ENCODE measurements at places on chromosomes 7 and 10.

DNA sequence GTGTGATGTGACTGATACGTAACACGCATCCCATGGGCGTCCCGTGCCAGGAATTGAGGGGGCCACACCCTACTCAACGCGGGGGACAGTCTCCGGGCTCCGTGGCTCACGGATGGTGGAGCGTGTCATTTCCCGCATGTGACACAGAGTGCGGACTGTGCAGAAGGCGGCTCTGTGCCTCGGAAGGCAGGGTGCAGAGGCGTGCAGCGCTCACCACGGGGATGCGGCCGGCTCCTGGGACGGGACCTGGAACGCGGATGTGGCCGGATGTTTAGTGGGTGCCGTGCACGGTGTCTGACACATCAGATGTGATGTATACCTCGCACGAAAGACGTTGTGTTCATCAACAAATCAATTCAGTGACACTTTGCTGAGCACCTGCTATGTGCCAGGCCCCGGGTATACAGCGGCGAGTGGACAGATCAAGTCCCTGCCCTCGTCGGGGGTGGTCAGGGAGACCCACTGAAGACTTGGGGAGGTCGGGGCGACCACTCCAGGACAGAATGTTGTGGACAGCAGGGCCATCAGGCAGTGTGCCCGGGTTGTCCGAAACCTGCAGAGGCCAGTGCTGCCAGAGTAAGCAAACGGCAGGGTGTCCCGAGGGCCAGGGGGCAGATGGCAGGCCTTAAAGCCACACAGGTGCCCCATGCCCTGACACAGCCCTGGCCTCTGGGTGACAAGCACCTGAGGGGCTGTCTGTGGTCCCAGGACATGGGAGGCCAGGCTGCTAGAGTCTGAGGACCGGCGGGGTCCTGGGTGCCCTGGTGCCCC, 38.1 kb downstream of the MICALL2 start:
- no peak for DNase-seq

GRCh38 chr10:129954492-129955315, 9.4 kb downstream of the EBF3 start:
- DNase-seq: no peak

GRCh38 chr10:102499356-102499755, 3.2 kb downstream of the ACTR1A start:
- DNase-seq: no peak

DNA sequence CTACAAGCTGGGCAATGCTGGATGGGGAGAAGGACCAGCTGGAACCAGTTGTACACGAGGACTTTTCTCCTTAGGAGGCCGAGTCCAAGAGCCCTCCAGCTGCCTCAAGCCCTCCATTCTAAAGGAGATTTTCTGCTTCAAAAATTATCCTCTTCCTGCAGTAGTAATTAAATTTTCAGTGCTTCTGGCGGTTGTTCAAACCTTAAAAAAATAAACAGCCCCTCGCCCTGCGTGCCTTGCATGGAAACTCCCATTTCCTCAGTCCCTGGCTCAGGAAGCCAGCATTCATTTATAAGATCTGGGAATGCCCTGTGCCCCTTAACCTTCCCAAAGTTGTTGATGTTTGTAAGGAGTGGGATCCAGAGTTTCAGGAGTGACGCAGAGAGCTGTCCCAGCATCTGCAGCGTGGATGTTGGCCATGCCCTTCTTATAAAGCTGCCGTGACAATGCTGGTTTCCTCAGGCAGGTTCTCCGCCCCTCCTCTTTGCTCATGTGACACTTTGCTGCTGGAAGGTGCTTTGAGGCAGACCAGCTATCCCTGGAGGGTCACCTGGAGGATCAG, 24.0 kb upstream of the ACTR3B start:
- no peak for DNase-seq

GRCh38 chr7:37289367-37289766, 159.3 kb downstream of the ELMO1 start:
- DNase-seq: no peak

DNA sequence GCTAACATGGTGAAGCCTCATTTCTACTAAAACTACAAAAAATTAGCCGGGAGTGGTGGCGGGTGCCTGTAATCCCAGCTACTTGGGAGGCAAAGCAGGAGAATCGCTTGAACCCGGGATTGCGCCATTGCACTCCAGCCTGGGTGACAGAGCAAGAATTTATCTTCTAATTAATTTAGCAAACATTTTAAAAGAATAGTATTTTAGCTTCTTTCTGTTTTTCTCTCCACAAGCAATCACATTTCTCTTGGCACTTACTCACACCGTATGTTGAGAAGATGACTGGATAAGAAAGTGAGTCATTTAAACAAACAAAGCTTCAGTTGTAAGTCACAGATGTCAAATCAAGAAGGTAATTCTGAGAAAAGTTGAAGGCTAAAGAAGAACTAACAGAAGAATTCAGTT, 264.0 kb downstream of the ARL4A start:
- DNase-seq: no peak

GRCh38 chr7:75915416-75916156, 631 bp downstream of the POR start:
- peak; percentile 25 for DNase-seq

GRCh38 chr7:129574487-129574886, 37.0 kb upstream of the NRF1 start:
- no peak for DNase-seq

DNA sequence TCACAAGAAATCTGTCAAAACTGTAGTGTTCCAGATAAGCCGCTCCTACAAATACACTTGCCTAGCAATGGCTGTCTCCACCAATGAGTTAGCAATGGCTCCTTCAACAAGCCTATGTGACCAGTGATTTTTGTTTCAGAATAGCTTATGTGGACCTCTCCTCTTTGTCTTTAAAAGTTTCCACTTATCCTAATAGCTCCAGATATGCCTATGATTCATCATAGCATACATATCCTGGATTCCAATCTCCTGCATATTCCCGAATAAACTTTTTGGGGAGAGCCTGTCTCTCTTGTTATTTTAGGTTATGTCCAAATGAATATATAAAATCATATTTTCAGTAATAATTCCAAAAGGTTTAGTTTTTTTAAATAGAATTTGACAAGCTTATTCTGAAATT, 510.6 kb downstream of the ARL4A start:
- DNase-seq: no peak

- DNase-seq: no peak
These were observed 42.7 kb upstream of the LAMB1 start for GRCh38 chr7:108045669-108046068.

- DNase-seq: no peak
These were observed 7.6 kb upstream of the ADAMTS14 start for GRCh38 chr10:70664702-70665195.

- no peak for DNase-seq
These were observed 277.8 kb upstream of the NEBL start for GRCh38 chr10:21174715-21175495.

- peak; percentile 21 for DNase-seq
These were observed 104.5 kb upstream of the PRSS58 start for GRCh38 chr7:142362349-142362748.

DNA sequence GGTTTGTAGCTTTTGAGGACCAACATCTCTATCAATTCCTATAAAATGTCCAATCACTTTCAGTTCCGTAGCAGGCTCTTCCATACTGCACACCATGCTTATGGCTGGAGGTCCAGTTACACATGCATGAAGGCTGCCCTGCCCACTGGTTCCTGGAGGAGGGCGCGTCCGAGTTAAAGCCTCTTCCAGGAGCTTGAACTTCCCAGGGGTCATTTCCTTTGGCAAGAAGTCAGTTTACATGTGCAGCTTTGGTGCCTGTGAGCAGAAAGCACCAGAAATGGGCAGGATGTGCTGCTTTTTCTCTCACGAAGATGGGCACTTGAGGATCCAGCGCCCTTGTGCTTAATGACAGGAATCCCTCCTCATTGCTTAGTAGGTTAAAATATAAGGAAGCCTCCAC, 17.6 kb upstream of the PHYH start:
- DNase-seq: no peak

DNA sequence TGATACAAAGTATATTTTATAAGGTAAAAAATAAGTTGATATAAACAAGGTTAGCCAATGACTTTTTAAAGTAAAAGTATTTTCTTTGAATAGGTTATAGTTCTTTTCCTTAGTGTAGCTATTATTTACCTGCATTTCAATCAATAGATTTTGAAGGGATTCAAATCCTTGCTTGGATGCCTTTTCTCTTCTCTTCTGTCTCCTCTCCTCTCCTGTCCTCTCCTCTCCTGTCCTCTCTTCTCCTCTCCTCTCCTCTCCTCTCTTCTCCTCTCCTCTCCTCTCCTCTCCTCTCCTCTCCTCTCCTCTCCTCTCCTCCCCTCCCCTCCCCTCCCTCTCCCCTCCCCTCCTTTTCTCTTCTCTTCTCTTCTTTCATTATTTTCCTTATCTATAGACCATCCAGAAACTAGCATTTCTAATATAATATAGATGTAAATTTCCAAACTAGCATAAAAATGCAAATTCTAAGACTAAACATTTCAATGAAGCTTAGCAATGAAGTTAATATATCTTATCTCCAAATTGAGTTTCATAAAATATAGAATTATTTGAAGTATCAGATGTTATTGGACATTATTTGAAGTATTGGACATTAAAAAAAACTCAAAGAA, 60.5 kb upstream of the PRKCQ start:
- DNase-seq: no peak

DNA sequence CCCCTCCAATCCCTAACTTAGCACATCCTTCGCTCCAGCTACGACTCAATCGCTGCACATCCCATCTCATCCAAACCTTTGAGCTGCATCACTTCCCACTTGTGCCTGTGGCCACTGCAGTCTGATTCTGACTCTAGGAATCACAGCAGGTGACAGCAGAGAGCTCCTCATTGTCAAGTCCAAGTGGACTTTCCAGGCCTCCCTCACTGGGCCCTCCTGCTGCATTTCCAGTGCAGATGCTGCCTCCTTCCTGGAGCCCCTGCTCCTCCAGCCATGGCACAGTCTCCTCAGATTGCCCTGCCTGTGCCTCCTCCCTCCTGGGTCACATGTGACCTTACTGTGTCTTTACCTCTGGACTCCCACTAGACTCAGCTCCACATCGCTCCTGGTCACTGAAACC, 157.3 kb downstream of the USP6NL start:
- DNase-seq: no peak

DNA sequence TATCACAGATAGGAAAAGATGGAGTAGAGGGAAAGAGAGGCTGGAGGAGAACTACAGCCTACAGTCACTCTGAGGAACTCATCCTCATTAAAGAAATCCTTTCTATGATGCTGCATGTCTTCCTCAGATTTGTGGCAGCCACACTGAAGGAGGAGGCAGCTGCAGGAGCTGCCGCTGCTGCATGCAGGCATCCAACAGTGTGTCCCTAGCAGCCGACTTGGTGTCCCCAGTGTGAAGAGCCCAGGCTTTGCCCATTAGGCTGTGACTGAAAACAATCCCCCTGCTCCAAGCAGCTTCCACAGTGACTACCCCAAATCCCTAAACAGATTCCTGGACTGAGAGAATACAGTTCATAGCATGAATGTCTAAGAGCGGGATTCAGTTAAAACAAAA, 23.1 kb downstream of the SKIDA1 start:
- no peak for DNase-seq

- DNase-seq: no peak
These were observed 33.9 kb downstream of the PPIF start for GRCh38 chr10:79380946-79381721.

- DNase-seq: peak; percentile 84
These were observed 18.3 kb upstream of the HBP1 start for GRCh38 chr7:107150375-107151073.

GRCh38 chr10:102634686-102635085, 9.6 kb upstream of the TRIM8 start:
- DNase-seq: no peak

GRCh38 chr10:49518982-49519578, 19.8 kb downstream of the ERCC6 start:
- DNase-seq: peak; percentile 34

DNA sequence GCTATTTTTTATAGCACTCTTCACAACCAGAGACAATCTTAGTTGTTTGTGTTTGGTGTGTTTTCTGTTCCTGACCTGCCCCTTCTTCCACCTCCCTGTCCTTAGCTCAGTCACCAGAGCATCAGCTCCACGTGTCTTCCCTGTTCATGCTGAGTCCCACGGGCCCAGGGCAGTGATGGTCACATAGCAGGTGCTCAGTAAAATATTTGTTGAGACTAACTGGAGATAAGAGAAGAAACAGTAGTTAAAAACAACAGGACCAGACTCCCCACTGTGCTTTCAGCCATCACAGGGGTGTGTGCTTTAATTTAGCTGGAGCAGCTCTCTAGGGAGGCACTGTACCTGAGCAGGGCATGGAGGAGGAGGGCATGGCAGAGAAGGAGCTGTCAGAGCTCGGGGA, 307.3 kb upstream of the ZNF32 start:
- DNase-seq: no peak

DNA sequence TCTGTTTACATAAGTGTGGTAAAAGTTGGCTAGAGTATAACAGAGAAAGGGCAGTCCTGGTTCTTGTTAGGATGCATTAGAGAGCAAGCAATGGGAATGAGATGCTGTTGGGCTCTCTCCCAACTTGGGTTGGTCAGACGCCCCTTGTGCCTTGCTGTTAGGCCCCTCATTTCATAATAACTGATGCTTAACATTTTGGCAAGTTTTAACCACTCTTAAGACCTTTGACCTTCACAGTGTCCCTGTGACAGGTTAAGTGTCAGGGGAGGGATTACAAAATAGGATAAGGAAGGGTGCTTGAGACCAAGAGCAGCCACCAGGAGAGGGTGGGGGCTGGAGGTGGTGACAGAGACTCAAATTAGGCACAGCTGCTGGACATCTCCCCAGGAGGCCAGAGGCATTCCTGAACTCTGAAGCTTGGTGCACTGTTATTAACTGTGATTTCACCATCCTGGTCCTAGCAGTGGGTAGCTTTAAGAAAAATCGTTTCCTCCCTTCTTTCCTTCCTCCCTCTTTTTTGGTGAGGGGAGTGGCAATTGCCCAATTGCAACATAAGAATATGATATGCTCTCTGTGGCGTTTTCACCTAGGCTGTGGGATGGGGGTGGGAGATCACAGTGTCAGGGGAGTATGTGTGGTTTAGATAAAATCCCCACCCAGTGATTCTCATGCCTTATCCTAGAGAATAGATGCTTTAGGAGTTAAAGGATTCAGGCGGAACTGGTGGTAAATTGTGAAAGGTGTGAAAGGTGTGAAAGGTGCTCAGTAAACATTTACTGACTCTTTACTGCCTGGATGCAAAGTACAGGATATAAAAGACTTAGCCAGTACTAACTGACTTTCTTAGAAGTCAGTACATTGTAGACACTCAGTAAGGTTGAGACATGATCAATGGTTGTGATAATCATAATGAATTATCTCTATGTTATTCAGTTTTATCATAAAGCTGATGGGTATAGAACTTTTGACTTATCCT, 270.5 kb downstream of the BICC1 start:
- no peak for DNase-seq

GRCh38 chr10:21570761-21571521, 36.9 kb downstream of the MLLT10 start:
- DNase-seq: no peak

GRCh38 chr7:52944921-52945320, 90.5 kb upstream of the POM121L12 start:
- DNase-seq: no peak
